AG10803 (cell line): ENCODE measurements at places on chromosomes 1 and 21.
A peak's percentile ranks its signal among the peaks of the same experiment; 100 is the strongest.

GRCh38 chr1:110524311-110525248 is 5.6 kb upstream of the KCNA10 start:
- DNase-seq = no peak

- DNase-seq = peak; percentile 81
Measured at GRCh38 chr1:48931506-48932192, 155.0 kb upstream of the BEND5 start.

DNA sequence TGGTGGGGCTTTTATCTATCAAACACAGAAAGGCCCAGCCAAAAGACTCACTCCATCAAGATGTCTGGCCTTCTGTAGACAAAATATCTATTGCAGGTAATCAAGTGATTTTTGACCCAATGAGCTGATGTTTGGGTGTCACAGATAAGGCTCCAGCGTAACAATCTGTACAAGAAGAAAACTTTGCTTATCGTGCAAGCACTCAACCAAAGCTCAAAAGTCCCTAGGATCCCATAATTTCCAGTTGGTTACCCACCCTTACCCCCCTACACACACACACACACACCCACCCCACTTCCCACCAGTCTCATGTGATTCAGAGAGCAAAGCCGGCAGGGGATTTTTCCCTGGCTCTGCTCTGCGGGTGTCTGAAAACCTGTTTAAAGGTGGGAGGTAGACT is 5.8 kb downstream of the ITPKB start:
- no peak for DNase-seq

GRCh38 chr21:41158026-41158425 is 9.9 kb upstream of the BACE2 start:
- DNase-seq = no peak

DNA sequence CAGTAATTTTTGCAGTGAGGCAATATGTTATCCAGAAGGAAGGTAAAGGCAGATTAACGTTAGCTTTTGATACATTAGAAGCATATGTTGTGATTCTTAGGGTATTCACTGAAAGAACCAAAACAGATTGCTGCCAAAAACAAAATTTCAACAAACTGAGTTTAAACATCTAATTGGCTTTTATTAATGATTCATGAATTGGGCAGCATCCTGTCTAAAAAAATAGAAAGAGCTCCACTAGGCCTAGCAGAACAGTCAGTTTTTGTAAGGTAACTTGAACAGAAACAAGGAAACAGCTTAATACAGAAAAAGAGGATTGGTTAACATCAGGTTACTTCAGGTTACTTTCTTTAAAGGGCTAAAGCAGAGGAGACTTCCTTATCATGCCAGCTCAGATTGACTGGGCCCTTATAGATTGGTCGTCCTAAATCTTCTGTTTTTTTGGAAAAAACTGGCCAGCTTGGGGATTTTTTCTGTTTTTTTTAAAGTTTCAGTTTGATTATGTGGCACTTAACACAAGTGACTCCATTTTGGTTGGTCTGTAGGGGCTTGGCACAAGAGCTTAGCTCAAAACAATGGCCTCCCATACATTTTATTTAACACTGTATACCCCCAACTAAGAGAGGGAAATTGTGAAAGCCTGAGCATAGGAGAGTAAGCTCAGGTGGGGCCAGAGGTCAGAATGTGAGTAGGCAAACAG is 36.8 kb upstream of the GALNT2 start:
- DNase-seq = no peak

GRCh38 chr21:29064850-29065481 is 8.5 kb downstream of the CCT8 start:
- DNase-seq = no peak

DNA sequence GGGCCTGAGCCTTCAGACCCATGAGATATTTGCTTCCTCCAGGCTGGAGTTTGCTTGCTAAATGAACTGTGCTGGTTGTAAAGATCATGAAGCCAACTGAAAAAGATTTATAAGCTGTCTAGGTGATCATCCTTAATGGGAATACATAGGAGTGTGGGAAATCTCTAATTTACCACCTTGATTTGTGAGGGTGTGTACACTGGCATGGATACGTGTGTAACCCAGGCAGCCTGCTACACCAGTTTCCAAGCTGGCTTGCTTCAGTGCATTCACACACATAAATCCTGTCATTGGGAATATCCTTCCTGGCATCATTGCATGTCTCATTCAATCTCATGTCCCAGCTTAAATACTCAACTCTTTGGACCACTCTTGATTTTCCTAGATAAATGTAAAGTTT is 57.6 kb upstream of the GNG12 start:
- DNase-seq = no peak

- no peak for DNase-seq
Measured at GRCh38 chr1:224767676-224768075, 151.6 kb downstream of the CNIH3 start.

DNA sequence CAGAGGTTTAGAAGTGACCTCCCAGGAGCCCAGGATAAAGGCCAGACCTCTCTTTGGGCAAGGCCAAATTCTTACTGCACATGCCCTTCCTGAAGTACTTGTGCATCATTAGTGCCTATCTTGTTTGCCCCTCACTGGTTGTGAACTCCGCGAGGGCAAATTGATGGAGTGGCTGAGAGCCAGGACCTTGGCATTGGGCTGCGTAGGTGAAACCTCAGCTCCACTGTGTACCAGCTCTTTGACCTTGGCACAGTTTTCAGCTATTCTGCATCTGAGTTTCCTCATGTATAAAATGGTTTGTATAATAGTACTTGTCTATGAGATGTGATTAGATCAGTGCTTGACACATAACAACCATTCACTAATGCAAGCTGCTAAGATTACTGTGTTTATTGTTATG is 11.5 kb downstream of the OTUD3 start:
- no peak for DNase-seq

GRCh38 chr1:184480736-184481135 is 93.9 kb downstream of the C1orf21 start:
- DNase-seq = no peak

DNA sequence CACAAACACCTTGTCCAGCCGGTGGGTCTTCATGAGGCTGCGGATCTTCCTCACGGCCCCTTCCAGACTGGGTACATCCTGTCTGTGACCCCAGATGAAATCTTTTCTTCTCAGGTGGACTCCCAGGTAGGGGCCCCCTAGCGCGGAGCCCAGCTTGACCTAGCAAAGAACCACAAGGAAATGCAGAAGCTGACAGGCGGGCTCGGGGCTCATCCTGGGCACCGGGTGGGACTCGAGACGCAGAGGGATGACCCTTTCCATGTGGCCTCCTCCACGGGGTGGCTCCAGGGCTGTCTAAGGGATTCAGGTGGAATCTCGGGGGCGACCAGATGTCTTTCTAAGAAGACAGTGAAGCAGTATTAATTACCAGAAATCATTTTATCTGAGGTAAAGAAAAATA is 17.8 kb downstream of the POFUT2 start:
- no peak for DNase-seq

- DNase-seq = no peak
Measured at GRCh38 chr1:246281639-246282038, 225.4 kb downstream of the SMYD3 start.

- DNase-seq = no peak
Measured at GRCh38 chr1:28512058-28512611, 6.3 kb downstream of the RCC1 start.

GRCh38 chr1:173210716-173211231 is 3.6 kb upstream of the TNFSF4 start:
- DNase-seq = no peak

GRCh38 chr1:99935534-99935933 is 34.3 kb upstream of the SLC35A3 start:
- no peak for DNase-seq

- DNase-seq = no peak
Measured at GRCh38 chr1:63122079-63122478, 200.3 kb upstream of the FOXD3 start.

- no peak for DNase-seq
Measured at GRCh38 chr1:228211531-228212414, 3.9 kb downstream of the OBSCN start.

- no peak for DNase-seq
Measured at GRCh38 chr1:37410815-37411214, 63.6 kb upstream of the ZC3H12A start.

- DNase-seq = no peak
Measured at GRCh38 chr1:12507631-12508030, 110.4 kb downstream of the DHRS3 start.

- no peak for DNase-seq
Measured at GRCh38 chr1:9070486-9070885, 1.1 kb upstream of the SLC2A5 start.

DNA sequence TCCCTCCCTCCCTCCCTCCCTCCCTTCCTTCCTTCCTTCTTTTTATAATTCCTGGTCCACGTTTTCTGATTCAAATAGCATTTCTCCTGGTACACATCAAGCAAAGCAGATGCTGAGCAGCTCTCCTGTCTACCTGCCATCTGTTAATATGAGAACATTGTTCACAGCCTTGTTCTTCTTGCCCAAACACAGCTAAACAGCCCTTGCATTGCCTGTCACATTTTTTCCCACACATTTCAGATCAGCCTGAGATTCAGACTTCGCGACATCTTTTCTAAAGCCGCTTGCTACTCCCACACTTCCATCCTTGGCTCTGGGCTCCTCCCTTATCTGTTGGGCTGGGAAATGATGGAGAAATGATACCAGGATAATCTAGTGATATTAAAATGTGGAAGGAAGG is 200.5 kb downstream of the PCP4 start:
- no peak for DNase-seq

DNA sequence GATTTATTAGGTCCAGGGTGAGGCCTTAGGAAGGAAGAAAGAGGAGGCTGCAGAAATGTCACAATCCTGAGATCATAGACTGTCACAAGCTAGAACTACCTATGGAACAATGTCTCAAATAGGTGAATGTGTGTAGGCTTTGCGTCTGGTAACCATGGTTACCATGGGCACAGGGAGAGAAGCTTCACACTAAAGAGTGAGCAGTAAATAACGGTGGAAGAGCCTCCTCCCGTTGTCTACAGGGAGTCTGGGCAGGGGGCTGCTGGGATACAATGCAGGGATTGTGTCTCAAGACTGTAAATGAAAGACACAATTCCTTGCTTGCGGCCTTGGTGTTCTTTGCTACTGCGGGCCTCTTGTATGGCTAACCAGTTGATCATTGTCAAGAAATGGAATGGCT is 28.2 kb upstream of the KCNJ6 start:
- DNase-seq = no peak

GRCh38 chr1:89808441-89809117 is 12.3 kb upstream of the LRRC8D start:
- peak; percentile 63 for DNase-seq

- DNase-seq = no peak
Measured at GRCh38 chr1:4019606-4020331, 119.7 kb upstream of the C1orf174 start.

GRCh38 chr1:169426174-169426705 is 1.0 kb downstream of the CCDC181 start:
- DNase-seq = no peak

DNA sequence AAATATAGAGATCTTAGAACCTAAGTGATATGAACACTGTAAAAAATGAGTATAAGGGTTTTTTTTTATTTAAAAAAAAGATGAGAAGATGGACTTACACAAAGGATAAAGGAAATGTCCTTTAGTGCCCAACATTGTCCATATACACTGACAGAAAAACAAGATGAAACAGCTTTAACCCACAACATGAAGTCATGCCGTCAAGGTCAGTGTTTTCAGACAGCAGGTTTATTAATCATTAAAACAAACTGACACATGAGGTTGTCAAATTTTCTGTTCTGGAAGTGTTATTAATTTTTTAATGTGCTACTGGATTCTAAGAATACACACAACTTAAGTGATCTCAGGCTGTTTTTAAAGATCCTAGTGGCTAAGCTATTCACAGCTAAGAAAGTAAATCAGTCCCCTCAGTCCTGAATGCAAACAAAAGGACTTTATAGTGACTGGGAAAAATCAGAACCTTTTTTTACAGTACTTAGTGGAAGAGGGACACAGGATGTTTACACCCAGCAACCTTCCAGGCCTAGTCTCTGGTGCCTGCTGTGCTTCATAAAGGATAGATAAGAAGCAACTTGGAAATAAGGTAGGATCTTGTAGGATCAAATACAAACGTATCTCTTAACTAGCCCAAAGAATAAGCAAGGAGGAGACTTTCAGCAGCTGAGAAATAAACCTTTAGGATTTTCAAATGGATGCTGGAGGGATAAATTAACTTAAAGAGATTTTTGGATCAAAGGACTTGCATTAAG is 21.9 kb upstream of the PKN2 start:
- DNase-seq = no peak

DNA sequence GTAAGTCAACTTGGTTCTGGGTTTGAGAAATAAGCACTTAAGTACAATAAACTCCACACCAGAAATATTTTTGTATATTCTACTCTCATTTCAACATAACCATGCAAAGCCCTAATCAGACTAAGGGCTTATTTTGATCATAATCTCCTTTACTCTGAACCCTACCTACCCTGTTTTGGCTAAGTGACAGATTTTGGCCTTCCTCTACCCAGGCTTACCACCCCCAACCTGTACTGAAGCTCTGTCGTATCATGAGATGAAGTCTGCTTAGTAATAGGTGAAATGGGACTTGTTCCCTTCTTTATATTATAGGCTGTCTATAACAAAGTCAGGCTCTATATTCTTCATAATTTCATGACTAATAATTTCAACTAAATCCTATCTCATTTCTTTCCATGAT is 135.5 kb downstream of the RERE start:
- DNase-seq = no peak

DNA sequence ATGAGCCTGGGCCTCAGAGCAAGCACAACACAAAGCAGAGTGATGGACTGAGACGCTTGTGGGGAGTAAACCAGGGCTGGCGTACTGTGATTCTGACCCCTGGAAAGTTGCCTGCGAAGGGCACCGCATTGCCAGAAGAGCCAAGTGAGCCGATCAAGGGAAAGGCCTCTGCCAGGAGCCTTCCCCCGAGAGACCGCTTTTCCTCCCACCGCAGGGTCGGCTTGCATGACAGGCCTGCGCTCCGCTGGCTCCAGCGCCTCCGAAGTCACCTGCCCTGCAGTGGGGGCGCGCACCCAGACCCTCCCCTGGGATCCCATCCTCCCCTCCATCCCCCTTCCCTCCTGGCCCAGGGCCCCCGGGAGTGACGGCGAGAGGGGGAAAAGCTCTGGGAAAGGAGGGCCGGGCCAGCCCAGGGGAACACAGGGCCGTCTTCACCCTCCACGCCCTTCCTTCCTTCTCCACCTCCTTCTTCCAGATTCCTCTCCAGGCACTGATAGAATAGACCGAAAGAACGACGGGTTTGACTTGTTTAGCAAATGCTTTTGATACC is 165.0 kb downstream of the TRIM33 start:
- DNase-seq = no peak

DNA sequence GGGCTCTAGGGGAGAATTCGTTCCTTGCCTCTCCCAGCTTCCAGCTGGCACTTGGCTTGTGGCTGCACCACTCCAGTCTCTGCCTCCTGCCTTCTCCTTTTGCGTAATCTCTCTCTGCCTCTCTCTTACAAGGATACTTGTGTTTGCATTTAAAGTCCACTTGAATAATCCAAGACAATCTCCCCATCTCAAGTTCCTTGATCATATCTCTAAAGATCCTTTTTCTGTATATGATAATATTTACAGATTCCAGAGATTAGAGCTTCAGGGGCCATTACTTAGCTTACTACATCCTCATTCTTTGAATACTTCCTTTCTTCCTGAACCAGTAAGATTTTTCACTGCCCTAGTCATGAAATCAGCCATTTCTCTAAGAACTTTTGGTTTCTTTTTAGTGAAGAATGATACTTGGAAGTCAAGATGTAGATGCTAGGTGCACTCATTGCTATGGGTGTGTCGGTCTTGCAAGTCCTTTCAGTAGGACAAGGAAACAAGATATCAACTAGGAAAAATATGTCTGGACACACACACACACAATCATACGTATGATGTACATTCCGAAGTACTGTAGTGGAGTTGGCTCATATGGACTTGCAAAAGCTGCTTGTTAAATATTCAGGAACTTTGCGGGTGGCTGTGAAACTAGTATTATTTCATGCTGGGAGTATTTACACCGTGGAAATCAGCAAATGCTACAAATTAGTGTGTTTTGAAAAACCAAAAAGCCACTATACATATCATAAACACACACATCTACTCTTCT is 20.8 kb upstream of the RLF start:
- DNase-seq = peak; percentile 25
